ENCODE measurements at places on chromosomes 3 and 15.

- DNase-seq = no peak
These were observed 13.5 kb upstream of the KCNMB3 start for GRCh38 chr3:179264449-179264848.

- DNase-seq = no peak
These were observed 433 bp downstream of the FILIP1L start for GRCh38 chr3:100113723-100114412.

DNA sequence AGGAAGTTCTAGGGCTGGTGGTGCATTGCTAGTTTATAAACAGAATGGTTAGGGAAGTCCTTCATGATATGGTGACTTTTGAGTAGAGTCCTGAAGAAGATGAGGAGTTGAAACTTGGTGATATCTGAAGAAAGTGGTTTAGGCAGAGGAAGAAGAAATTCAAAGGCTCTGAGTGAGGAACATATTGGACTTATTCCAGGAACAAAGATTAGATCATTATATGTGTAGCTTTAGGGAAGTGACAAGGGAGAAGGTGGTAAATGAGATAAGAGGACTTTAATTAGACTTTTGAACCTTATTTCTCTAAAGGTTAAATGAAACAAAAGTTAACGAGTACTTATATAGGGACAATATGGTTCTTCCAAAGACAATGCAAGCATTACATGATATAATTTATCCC is 286.7 kb downstream of the DOCK3 start:
- DNase-seq = no peak

- no peak for DNase-seq
These were observed 46.0 kb upstream of the GSK3B start for GRCh38 chr3:120140098-120140742.

DNA sequence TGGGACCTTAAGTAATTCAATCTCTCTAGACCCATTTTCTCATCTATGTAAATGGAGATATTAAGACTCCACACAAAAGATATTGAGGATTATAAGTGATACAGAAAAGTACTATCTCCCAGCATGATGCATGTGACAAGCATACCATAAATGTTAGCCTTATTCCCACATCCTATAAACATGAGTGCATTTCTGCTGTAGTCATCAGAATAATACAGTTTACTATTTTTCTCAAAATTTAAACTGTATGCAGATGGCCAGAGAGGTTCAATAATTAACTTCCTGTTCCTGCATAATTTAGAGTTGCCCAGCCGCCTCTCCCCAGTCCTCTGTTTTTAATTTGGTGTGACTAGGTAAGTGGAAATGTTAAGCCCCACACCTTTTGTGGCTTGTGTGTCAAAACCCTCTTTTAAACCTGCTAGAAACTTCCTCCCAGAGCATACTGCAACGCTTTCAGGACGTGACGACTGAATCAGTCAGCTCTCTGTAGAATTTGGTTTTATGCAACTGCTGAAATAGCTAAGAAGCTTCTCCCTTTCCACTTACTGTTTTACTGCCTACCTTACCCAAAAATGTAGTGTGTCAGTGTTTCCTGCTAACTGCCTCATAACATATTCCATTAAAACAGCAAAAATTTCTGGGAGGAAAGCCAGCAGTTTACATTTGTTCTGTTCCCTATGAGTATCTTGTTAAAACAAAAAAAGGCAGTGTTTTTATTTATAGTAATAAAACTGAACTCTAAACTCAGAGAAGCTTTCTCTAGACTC is 1037.9 kb downstream of the EPHA3 start:
- DNase-seq = no peak

DNA sequence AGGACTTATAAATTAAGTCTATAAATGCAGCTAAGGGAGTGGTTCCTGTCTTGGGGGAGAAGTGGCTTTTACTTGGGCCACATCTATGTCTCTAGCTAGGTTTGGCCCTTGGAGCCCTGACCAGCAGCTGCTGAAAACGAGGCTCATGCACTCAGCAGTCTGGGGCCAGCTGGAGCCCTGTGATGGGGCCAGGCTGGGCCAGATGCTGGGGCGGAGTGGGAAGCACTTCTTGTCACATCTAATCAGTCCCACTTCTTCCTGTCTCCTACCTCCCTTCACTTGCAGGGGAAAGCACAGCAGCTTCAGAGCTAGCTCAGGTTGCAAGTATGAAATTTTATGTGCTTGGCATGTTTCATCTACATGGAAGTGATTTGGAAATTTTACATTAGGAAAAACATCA is 209.9 kb upstream of the ROPN1 start:
- DNase-seq = no peak

DNA sequence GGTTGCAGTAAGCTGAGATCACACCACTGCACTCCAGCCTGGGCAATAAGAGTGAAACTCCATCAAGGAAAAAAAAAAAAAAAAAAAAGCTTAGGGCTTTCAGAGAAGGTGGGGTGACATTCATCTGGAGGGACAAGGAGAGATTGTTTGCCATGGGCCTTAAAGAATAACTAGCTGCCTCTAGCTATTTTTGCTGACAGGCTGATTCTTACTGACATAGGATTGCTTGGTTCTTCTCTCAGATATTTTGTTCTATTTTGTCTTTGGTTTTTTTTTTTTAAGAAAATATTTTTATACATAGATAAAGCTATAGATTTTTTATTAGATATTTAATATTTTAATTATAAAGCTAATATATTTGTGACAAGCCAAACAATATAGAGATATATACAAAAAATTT is 24.2 kb upstream of the PIAS1 start:
- no peak for DNase-seq

GRCh38 chr3:165389064-165389463 is 192.9 kb upstream of the SLITRK3 start:
- no peak for DNase-seq

GRCh38 chr3:61597906-61598305 is 36.5 kb downstream of the PTPRG start:
- no peak for DNase-seq

Data from activated CD8-positive, alpha-beta memory T cell treated with anti-CD3 and anti-CD28 coated beads for 1 hour (primary cell).